Pulmonary artery endothelial cell (primary cell): ENCODE measurements at places on chromosomes 2 and 18.
A peak's percentile ranks its signal among the peaks of the same experiment; 100 is the strongest.

- DNase-seq: no peak
Observed at GRCh38 chr2:172612051-172612450, 56.2 kb downstream of the PDK1 start.

DNA sequence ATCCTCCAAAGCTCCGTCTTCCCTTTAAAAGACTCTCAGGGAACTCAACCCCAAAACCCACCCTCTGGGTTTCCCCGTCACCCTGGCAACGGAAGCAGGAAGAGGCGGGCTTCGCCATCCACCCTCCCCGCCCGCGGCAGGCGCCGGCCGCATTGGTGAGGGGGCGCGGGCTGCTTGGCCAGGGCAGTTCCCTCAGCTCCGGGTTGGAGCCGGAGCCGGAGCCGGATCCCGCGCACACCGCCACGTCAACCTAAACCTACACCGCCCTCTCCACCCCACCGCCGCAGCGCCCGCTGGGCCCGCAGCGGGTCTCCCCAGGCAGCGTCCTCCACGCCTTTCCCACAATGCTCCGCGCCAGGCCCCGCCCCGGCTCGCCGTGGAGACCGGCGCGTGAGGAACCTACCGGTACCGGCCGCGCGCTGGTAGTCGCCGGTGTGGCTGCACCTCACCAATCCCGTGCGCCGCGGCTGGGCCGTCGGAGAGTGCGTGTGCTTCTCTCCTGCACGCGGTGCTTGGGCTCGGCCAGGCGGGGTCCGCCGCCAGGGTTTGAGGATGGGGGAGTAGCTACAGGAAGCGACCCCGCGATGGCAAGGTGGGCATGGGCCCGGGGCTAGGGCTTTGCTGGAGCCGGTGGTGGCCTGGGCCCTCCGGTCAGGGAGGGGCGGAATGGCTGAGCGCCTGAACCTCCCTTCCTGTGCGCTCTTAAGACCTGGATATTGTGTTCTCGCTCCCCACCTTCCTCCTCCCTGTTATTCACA, at the start of gene DNAJC10:
Gene DNAJC10 (plus strand): TSS at position 366 of the 758 bp plus-strand sequence. CDS start 1,830 bp downstream, outside the sequence.
- DNase-seq: peak; percentile 77

DNA sequence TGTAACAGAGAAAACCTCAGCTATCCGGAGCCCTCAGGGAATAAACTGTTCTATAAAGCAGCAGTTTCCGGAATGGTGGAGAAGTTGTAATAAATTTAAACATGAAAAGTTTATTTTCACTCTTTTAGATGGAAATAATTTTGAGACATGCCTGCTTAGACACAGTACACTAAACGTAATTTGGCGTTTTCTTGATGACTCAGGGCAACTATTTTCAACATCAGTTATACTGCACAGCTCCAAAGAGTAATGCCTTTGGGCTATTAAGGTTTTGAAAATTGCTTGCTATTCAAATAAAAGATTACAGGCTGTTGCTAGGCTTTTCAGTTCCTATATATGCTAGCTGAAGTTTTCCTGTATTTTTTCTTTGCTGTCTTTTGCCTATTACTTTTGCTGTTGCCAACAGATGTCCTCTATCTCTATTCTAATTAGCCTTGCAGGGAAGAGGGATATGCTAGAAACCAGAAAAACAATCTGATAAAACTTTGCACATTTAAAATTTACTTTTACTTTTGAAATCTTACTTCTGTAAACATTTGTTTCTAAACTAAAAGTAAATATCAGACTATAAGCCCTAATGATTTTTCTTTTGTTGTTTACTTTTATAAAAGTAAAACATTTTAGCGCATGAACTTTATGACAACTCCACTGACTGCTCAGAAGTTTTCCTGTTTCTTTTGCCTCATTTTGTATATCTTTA, 113.4 kb upstream of the WDSUB1 start:
- no peak for DNase-seq

DNA sequence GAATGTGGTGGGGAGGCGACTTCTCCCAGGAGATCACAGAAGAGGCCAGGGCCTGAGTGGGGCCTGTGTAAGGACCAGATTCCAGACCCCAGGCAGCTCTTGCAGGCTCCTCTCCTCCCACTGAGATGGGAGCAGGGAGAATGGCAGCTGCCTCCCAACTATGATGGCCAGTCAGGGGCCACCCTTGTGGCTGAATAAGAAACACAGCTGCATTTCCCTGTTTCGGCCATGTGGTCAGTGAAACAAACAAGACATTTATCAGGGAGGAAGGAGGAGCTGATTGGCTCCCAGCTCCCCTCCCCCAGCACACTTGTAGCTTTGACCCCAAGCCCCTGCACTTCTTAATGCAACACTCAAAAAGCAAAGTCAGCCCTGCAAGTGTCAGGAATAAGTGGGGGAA, 143.5 kb downstream of the CELF4 start:
- no peak for DNase-seq

DNA sequence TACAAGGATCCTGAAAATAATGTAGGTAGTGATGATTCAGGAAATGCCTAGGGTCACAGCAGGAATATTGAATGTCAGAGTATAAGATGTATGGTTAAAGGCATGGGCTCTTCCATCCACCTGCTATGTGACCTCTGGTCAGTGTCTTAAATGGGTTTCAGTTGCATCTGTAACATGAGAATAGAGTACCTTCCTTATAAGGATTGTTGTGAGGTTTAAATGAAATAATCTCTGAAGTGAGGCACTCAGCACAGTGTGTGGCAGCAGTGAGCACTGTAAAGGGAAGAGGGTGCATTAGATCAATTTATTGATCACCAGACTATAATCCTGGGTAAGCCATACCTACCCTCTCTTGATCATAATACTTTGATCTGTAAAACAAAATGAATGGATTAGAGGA, 319.1 kb downstream of the SLC4A3 start:
- no peak for DNase-seq

DNA sequence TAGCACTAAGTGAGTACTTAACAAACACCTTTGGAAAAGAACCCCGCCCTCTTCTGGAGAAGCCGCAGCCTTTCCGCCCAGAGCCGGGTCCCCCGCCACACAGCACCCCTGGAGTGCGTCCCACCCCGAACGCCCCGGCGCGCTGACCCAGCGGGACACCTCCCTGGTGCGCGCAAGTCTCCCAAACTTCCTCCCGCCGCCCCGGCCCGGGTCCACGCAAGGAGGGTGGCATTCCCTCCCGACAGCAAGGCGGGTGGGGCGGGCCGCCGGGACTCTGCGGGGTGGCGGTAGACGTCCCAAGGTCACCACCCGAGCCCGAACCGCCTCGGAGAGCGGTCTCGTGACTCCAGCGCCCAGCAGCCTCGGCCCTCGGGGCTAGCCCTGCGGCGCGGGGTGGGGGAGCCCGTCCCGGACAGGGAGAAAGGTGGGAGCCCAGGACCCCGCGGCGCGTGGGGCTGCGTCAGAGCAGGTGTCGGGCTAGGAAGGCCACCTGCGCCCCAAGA, 598 bp downstream of the CCDC93 start:
- DNase-seq: no peak

DNA sequence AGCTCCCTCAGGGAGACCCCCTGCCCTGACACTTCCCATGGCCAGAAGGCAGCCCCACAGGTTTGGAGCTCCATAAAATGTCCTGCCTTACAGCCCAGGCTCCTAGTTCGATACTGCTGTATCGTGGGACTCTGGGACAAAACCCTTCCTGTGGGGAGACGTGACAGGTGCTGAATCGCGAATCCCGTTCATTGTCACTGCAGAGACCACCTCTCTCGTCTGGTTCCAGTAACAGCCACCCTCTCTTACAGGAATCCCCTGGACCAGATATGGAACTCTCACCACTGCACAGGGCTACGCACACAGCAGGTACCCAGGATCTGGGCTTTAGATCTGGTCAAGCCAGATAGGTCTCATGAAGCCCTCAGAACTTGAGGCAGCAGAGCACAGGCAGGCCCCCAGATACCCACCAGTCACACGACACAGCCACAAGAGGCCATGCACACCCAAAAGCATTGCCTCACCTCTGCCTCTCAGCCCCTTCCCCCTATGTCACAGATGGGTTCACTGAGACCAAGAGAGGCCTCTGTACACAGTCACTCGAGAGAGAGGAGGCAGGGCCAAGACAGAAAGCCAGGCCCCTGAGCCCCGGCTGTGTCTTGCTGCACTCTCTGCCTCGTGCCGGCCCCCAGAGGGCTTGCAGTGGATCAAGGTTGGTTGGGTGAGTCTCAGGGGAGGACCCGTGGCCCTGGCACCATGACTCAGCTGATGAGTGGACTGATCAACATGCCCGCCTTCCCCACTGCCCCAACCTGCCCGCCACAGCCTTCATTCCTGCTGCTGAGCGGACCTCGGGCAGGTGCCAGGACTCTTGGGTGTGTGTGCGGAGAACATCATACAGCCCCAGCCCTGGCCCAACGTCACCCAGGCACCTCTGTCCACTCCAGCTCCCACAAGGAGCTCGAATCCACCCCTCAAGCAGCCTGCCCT, 7.6 kb downstream of the SDC1 start:
- no peak for DNase-seq

DNA sequence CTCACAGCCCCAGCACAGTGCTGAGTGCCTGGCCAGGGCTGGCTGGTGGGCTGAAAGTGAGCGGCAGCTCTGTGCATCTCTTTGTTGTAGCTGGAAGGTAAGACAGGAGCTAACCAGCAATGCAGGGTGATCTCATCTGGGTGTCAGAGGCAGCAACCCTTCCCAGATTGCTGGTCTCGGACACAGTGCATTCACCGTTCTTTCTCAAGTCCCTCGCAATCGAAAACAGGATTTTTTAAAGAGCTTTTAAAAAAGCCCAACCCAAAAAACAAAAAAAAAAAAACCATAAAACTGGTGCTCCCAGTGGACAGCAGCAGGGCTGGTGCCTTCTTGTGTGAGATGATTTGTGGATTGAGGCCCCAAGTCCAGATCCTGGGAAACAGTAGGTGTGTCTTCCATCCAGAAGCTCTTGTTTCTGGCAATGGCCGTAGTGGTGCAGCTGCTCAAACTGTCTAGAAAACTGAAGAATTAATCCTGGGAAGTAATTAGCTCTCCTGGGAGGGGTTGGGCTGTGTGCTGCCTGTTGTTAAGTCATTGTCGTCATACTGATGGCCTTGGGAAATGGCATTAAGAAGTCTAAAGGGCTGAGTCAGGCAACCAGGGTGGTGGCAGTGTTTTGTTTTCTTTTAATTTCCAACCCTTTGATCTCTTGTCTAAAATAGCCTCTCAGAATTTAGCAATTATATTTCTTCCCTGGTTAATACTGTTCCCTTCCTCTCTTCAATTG, 156.7 kb downstream of the KLHL29 start:
- no peak for DNase-seq

GRCh38 chr2:218221000-218221399, 4.0 kb downstream of the ARPC2 start:
- no peak for DNase-seq

GRCh38 chr18:23810396-23810795, 121.1 kb downstream of the LAMA3 start:
- DNase-seq: no peak

- DNase-seq: no peak
Observed at GRCh38 chr2:107757223-107757622, 69.5 kb upstream of the RGPD4 start.

DNA sequence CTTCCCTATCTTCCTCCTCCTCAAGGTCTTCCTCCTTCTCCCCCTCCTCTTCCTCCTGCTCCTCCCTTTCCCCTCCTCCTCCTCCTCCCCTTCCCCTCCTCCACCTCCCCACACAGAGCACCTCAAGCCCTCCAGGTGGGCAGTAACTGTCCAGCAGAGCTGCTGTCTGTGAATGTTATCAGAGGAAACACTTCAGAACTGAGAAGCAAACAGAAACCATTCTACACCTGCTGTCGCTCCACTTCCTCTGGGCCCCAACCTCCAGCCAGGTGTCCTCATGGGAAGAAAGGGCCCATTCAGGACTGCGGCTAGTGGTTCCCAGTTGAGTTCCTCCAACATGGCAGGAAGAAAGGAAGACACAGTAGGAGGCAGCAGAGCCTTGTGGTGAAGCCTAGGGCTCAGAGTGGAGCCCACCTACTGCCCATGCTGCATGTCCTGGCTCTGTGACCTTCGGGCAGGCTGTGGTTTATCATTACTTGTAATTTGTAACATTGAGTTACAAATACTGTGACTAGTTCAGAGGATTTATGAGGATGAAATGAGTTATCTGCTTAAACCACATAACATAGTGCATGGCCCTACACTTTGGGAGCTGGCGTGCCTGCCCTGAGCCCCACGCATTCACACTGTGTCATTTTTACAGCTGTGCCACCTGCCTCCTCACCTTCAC, 165.9 kb upstream of the ID2 start:
- no peak for DNase-seq

GRCh38 chr2:189287982-189288521, 108.5 kb upstream of the COL5A2 start:
- DNase-seq: peak; percentile 24

DNA sequence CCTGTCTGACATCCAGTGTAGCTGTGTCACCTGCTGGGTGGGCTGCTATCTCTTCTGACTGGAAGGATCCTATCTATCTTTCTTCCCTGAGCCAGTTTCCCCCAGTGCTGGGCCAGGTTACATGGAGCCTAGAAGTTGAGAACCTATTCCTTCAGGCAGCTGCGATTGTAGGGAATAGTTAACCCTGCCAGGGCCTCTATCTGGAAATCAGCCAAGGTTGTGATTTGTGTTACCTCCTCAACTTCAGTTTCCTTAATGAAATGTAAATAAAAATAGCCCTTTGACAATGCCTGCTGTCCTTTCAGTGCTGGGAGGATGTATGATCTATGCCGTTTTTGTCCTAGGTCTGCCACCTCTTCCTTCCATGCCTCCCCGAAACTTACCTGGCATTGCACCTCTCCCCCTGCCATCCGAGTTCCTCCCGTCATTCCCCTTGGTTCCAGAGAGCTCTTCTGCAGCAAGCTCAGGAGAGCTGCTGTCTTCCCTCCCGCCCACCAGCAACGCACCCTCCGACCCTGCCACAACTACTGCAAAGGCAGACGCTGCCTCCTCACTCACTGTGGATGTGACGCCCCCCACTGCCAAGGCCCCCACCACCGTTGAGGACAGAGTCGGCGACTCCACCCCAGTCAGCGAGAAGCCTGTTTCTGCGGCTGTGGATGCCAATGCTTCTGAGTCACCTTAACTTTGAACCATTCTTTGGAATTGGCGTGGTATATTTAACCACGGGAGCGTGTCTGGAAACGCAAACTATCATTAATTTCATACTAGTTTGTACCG, 36.6 kb downstream of the GORASP2 start:
- no peak for DNase-seq

DNA sequence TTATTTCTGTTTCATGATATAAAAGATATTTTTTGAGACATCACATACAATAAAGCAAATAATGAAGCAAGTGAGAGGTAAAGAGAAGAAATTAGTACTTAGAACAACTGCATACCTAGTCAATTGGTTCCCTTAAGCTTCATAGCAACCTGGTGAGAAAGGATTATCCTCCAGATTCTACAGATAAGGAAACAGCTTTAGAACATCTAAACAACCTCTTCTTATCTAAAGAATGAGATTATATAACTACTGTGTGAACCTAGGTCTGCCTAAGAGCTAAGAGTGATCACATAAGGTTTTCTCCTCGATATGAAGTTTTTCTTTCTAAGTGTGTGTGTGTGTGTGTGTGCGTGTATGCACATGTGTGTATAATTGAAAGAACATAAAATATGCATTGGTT, 265.1 kb downstream of the NOL4 start:
- DNase-seq: no peak

DNA sequence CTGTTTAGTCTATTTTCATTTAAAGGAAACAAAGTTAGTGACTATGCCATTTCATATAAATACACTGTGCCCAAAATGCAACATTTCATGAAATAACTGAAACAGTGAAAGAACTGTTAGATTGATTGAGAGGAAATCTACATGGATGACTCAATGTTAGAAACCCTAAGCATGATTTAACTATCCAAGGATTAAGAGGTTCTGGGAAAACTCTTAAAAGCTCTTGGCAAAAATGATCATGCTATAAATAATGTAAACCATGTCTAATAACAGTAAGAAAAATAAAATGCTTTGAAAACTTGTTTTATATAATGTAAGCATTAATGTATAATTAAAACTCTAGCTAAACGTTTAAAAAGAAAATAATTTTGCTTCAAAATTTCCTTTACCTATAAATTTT, 23.5 kb downstream of the MMADHC start:
- no peak for DNase-seq
